ENCODE measurements at places on chromosomes 7 and 10. TPM values are rescaled to one million over a fixed set of nuclear protein-coding genes. Genes with fewer than 3 reads are reported as not detected.

- DNase-seq = no peak
- no peak overlapping the region for H3K4me3 ChIP-seq
- H3K4me1 ChIP-seq = no peaks in the 10 kb centered on the region
- H3K27ac ChIP-seq = no peak overlapping the region
- H3K27me3 ChIP-seq = peaks cover 11% of the 10 kb centered on the region
These were observed 6.5 kb downstream of the SGCE start for GRCh38 chr7:94649450-94649849.

- H3K36me3 ChIP-seq = no peaks in the 10 kb centered on the region
- H3K27me3 ChIP-seq = no peaks in the 10 kb centered on the region
- DNase-seq = no peak
- peaks cover 12% of the 10 kb centered on the region for H3K4me1 ChIP-seq
- H3K4me3 ChIP-seq = no peak overlapping the region
- no peak overlapping the region for H3K27ac ChIP-seq
These were observed 60.8 kb downstream of the NPSR1 start for GRCh38 chr7:34718867-34719266.

The CPA4 gene
- not detected for total RNA-seq

The KLF14 gene
- not detected for total RNA-seq

GRCh38 chr10:119306986-119307392 lies 99.6 kb downstream of the GRK5 start:
- peaks cover 18% of the 10 kb centered on the region for H3K27me3 ChIP-seq
- H3K4me1 ChIP-seq = peaks cover 73% of the 10 kb centered on the region
- H3K36me3 ChIP-seq = peaks cover 3% of the 10 kb centered on the region
- no peak for DNase-seq
- H3K27ac ChIP-seq = peak overlapping the region; percentile 97

GRCh38 chr10:119747940-119748339 lies 22.1 kb downstream of the INPP5F start:
- peaks cover 6% of the 10 kb centered on the region for H3K36me3 ChIP-seq
- no peak for DNase-seq
- no peak overlapping the region for H3K4me3 ChIP-seq

- no peak for DNase-seq
- no peaks in the 10 kb centered on the region for H3K27me3 ChIP-seq
- H3K4me1 ChIP-seq = peaks cover 2% of the 10 kb centered on the region
These were observed 18.2 kb upstream of the AGBL3 start for GRCh38 chr7:134968110-134968509.

The ZNF804B gene
- total RNA-seq = not detected

The TSPAN33 gene
- total RNA-seq = 7.1 TPM

The CYP3A4 gene
- total RNA-seq = 0.66 TPM

- peaks cover 17% of the 10 kb centered on the region for H3K27me3 ChIP-seq
- H3K4me3 ChIP-seq = no peak overlapping the region
- DNase-seq = no peak
- H3K27ac ChIP-seq = no peak overlapping the region
These were observed 41.5 kb upstream of the PLEKHA1 start for GRCh38 chr10:122333037-122333436.

The TMEM229A gene
- not detected for total RNA-seq

The SMARCD3 gene
- 6.3 TPM for total RNA-seq

- no peaks in the 10 kb centered on the region for H3K36me3 ChIP-seq
- peaks cover 14% of the 10 kb centered on the region for H3K27me3 ChIP-seq
- H3K4me1 ChIP-seq = no peaks in the 10 kb centered on the region
- no peak overlapping the region for H3K27ac ChIP-seq
- H3K4me3 ChIP-seq = no peak overlapping the region
- DNase-seq = no peak
These were observed 144.3 kb downstream of the TCERG1L start for GRCh38 chr10:131167036-131167860.

The CACNB2 gene
- total RNA-seq = not detected

The CARD11 gene
- 135 TPM for total RNA-seq

DNA sequence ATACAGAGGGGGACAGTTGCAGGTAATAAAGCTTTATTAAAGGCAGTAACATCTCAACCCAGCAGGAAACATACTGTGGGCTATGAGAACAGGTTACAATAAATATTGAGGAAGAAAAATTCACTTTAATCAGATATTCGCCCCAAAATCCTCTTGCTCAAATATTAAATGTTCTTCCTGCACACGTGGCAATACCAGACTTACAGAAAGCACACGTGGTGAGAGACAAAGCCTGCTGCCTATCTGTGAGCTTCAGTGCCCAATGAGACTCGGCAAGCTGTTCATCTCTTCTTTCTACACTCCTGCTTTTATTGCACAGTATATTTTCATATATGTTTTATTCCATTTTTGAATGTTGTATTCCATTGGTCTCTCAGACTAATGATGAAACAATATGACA lies 113.2 kb downstream of the OR13A1 start:
- no peaks in the 10 kb centered on the region for H3K36me3 ChIP-seq
- no peaks in the 10 kb centered on the region for H3K4me1 ChIP-seq

GRCh38 chr10:48608279-48608681 lies 3.4 kb upstream of the ARHGAP22 start:
- no peak for DNase-seq
- H3K36me3 ChIP-seq = no peaks in the 10 kb centered on the region
- peaks cover 3% of the 10 kb centered on the region for H3K4me1 ChIP-seq
- H3K27me3 ChIP-seq = peaks cover 8% of the 10 kb centered on the region
- H3K4me3 ChIP-seq = no peak overlapping the region

GRCh38 chr7:84324136-84324630 lies 129.6 kb upstream of the SEMA3A start:
- no peak for DNase-seq
- H3K4me3 ChIP-seq = no peak overlapping the region
- no peaks in the 10 kb centered on the region for H3K36me3 ChIP-seq
- no peaks in the 10 kb centered on the region for H3K4me1 ChIP-seq
- H3K27me3 ChIP-seq = no peaks in the 10 kb centered on the region
- H3K27ac ChIP-seq = no peak overlapping the region

The CHRM2 gene
- total RNA-seq = not detected

The PIP gene
- not detected for total RNA-seq

GRCh38 chr10:115558252-115558651 lies 465.1 kb downstream of the ATRNL1 start:
- no peaks in the 10 kb centered on the region for H3K4me1 ChIP-seq
- DNase-seq = no peak
- H3K27ac ChIP-seq = no peak overlapping the region
- no peak overlapping the region for H3K4me3 ChIP-seq
- no peaks in the 10 kb centered on the region for H3K27me3 ChIP-seq
- H3K36me3 ChIP-seq = no peaks in the 10 kb centered on the region

The BICC1 gene
- 0.07 TPM for total RNA-seq

The SPDYE11 gene
- not detected for total RNA-seq

The NCF1 gene
- 9.4 TPM for total RNA-seq

DNA sequence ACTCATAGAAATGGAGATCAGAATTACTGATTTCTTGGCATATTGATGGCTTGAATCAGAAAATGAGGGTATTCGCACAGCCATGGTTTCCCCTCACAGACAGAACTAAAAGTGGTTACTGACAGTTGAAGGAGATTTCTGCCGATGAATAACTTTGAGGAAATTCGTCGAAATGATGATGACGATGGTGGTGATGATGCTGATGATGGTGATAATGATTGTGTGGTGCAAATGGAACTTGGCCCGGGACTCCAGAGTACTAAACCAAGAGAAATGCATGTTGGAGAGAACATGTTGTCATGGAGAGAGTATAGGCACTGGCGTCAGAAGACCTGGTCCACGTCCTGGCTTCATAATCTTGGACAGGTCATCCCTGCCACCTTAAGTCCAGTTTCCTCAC lies 163.2 kb downstream of the EVX1 start:
- no peak overlapping the region for H3K4me3 ChIP-seq
- DNase-seq = no peak
- no peaks in the 10 kb centered on the region for H3K27me3 ChIP-seq
- H3K27ac ChIP-seq = no peak overlapping the region

The ANKRD2 gene
- not detected for total RNA-seq

The AGR3 gene
- total RNA-seq = not detected

All from T-cell (primary cell).